ENCODE measurements at places on chromosomes 1 and 21.

DNA sequence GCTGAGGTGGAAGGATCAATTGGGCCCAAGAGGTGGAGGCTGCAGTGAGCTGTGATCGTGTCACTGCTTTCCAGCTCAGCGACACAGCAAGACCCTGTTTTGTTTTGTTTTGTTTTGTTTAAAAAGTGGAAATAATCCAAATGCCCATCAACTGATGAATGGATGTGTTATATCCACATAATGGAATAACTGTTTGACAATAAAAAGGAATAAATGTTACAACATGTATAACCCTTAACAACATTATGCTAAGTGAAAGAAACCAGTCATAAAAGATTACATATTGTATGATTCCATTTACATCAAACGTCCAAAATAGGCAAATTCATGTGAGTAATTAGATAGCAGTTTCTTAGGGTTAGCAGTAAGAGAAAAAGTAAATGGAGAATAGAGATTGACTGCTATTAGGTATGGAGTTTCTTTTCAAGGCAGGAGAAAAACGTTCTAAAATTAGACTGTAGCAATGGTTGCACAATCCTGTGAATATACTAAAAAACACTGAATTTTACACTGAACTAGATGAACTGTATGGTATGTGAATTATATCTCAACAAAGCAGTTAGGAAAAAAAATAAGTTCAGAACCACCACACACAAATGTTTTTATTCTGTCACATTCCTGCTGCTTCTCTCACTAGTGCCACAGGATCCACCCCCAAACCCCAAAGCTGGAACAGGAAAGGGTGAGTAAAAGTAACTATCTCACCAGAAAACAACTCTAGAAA, 15.7 kb downstream of the FOXJ3 start:
- DNase-seq = no peak

- no peak for DNase-seq
Observed at GRCh38 chr1:223479718-223480425, 86.7 kb downstream of the CCDC185 start.

GRCh38 chr1:88935522-88936222, 44.3 kb upstream of the GTF2B start:
- no peak for DNase-seq

DNA sequence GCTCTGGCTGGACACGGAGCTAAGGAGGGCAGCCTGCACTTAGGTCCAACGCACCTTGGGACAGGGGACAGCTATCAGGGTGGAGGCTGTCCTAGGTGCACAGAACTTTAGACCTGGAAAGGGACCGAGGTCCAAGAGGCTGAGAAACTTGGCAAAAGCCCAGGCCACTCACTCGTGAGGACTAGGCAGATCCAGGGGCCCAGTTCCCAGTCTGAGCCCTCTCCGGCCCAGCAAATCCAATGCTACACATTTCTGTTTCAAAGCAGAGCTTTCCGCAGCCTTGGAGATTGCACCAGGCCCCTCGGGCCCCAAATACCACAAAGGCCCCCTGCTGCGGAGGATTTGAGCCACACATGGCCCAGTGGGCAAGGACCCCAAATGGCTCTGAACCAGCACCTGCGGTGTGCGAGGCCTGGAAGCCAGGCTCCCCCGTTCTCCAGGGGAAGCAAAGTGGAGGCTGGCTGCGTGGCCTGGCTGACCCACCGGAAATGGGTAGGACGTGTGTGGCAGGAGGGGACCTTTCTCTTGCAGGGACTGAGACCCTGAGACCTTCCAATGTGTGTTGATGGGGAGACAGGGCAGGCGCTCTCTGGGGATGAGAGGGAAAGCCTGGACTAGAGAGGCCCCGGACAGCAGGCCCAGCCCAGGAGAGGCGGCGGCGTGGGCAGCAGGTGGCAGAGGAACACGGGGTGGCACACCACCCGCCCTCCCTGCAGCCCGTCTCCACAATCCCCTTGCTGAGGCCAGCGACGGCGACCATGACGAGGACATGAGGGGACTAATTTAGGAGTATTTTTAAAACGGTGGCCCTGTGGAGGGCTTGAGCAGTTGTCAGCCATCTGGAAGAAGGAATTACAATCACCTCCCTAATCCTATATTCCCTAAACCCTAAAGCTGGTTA, 118.7 kb downstream of the CASZ1 start:
- no peak for DNase-seq

GRCh38 chr1:106986603-106987002, 69.9 kb upstream of the PRMT6 start:
- no peak for DNase-seq

- DNase-seq = peak; percentile 37
Observed at GRCh38 chr1:160291248-160292220, 6.6 kb upstream of the PEX19 start.

GRCh38 chr1:147651466-147651865, 18.9 kb downstream of the ACP6 start:
- no peak for DNase-seq

- no peak for DNase-seq
Observed at GRCh38 chr21:41778930-41779600, 12.2 kb upstream of the RIPK4 start.

DNA sequence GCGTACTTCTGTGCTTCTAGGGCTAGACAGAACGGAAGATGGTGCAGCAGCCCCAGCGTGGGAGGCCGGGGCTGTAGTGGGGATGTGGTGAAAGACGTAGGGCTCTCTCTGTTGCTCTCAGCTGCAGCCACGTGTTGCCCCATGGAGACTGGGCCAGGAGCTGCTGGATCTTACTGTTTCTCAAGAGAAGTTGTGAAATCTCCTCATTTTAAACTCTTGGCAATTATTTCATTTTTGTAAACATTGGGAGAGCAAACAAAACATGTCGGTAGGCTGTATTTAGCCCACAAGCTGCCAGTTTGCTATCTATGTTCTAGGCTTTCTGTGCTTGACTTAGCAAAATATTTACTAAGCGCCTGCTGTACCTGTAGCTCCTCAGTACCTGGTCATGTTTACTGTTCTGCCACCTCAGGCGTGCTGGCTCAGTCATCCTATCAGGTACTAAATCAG, 15.9 kb upstream of the ELOA start:
- no peak for DNase-seq

- no peak for DNase-seq
Observed at GRCh38 chr1:1183221-1183747, 9.6 kb downstream of the TTLL10 start.

GRCh38 chr1:146036965-146037646, 15.6 kb upstream of the HJV start:
- no peak for DNase-seq

- no peak for DNase-seq
Observed at GRCh38 chr1:197773856-197774255, 1.4 kb downstream of the DENND1B start.

DNA sequence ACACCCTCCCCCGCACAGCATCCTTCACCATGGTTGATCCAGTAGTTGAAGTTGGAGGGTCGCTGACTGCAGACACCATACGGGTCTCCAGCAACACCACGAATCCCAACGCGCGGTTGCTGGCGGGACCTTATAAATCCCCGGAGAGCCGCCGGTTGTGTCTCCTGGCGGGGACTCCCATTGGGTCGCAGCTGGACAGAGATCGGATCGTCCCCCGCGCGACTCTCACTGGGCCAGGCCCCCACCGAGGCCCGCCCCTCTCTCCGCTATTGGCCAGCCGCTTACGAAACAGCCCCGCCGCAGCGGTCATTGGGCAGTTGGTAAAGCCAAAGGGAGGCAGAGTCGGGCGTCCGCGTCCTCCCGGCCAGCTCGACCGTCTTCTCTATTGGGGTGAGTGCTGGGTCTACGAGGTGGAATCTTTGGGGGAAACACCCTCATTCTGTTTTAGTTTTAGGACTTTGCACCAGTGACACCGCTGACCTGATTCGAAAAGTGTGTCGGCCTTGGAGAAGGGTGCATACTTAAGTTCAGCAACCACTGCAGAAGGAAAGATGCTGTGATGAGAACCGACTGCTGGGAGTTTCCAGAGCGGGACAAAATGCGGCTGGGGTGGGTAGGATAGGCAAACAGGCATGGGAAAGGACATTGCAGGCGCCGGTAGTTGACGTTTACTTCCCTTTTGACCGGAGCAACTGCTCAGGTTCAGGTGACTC, 27.4 kb downstream of the RABIF start:
- peak; percentile 55 for DNase-seq

GRCh38 chr1:23417570-23417969, 7.0 kb downstream of the TCEA3 start:
- no peak for DNase-seq

All from GM19239 (cell line).